Activated CD4-positive, alpha-beta T cell treated with anti-CD3 and anti-CD28 coated beads for 24 hours (primary cell): ENCODE measurements at places on chromosomes 16 and 17.

DNA sequence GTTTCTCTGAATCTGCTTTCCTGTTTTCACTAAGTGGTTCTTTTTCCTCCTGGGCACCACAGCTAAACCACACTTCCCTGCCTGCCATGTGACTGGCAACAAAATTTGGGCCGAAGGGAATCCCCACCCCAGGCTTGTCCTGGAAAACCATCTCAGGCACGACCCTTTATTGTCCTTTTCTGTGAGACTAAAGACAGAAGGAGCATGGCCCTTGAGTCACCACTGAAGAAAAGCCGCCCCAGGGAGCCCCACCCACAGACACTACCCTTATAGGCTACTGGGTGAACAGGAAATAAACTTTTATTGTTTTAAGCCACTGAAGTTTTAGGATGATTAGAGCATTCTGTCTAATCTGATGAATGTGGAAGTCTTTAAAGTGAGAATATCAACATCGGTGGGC lies 88.6 kb upstream of the BRD7 start:
- no peak for DNase-seq

DNA sequence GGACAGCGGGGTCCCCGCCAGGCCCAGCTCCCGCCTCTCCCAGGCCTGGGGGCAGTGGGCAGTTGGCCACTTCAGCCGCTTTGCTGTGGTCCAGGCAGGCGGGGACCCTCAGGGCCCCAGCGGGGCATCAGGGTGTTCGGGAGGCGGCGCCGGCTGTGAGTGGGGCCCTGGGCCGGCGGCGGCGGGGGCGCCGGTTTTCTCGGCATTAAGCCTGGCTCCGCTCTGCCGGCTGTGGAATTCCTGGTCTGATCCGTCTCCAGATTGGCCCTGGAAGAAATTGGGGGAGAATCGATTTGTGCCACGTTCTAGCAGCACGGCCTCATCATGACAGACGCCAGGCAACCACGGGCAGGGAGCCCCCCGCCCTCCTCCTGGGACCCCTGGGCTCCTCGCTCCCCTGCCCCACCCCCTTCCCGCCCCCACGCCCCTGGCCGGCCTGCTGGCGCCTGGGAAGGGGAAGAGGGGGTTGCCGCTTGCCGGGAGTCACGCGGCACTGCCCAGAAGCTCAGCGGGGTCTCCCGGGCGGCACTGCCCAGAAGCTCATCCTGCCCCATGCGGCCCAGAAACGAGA lies 28.6 kb upstream of the SSTR5 start:
- DNase-seq = no peak

GRCh38 chr16:11024333-11025053 lies 80.1 kb downstream of the CLEC16A start:
- no peak for DNase-seq

DNA sequence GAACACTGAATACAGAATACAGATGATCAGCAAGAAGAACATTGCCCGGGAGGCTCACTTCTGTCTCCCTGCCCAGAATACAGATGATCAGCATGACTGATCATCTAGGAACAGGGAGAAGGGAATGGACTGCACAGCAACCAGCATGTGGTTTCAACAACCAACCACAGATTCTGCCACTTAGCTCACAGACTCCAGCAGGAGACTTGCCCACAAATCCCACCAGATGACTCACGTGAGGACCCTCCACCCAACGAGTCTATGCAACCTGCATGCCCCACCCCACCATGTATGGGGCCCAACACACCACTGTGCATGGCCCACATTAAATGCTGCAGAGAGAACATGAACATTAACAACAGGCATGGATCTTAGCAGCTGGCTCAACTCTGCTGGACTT lies 36.1 kb upstream of the ALOX12 start:
- DNase-seq = no peak

DNA sequence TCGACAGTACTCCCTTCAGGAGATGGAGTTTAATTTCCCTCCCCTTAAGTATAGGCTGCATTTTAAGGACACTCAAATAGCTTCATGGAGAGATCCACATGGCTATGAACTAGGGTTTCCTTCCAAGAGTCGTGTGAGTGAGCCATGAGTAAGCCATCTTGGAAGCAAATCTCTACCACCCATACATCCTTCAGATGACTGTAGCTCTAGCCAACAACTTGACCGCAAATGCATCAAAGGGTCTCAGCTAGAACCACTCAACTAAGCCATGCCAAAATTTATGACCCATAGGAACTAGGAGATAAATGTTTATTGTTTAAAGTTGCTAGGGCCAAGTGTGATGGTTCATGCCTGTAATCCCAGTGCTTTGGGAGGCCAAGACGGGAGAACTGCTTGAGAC lies 43.4 kb downstream of the METTL16 start:
- no peak for DNase-seq

DNA sequence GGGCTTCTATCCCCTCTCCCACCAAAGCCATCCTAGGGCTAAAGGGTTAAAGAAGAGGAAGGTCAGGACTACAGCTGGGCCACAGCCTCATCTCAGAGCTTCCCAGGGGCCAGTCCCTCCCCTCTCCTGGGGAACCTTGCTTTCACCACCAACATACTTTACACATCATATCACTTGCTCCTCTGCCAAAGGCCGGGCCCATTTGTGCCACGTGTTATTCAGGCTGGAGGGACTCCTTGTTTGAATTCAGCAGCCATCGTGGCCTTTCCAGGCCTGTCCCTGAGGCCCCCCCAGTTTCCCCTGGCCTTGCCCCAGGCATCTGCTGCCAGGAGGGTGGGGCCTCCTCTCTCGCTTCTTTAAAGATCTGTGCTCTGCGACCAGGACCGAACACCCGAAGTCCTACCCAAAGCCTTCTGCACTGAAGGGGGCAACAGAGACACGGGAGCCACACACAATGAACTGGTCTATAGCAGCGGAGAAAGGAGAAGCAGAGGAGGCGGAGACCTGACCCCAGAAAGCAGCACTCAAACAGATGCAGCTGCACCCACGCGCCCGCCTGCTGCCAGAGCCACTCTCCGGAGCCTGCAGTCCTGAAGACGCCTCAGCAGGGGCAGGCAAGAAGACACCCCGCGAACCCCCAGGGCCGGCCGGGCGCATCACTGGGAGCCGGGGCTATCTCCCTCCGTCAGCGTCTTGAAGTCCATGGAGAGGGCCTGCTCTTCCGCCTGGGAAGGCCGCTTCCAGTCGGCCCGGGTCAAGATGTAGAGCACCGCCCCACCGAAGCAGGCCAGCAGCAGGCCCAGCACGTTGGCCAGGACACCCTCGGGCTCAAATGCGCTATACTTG lies 12.1 kb downstream of the CYB561 start:
- no peak for DNase-seq

GRCh38 chr17:36937001-36937958 lies at the start of gene LHX1:
LHX1 (plus strand) TSS chr17:36937475; CDS start chr17:36938198, 723 bp downstream.
- DNase-seq = no peak

GRCh38 chr16:12740986-12741610 lies 62.6 kb downstream of the CPPED1 start:
- DNase-seq = no peak

- no peak for DNase-seq
Observed at GRCh38 chr17:77178050-77178449, 37.3 kb downstream of the SEC14L1 start.

DNA sequence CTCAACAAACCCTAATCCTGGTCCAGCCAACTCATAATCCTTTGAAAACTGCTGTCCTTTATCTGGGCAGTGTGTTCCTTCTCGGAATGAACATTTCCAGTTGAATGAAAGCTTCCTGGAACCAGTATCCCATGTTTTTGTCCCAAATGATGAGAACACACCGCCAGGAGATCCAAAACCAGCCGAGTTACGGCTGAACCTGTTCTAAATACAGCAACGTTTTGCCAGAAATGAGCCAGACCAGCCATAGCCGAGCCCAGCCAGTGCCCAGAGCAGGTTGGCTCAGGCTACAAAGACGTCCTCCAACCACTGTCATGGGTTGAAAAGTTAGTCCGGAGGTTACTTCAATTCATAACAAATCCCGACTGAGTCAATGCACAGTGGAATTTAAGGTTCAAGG lies 67.6 kb upstream of the FOXF1 start:
- no peak for DNase-seq

- no peak for DNase-seq
Observed at GRCh38 chr16:85353839-85354685, 241.8 kb upstream of the CIBAR2 start.

- no peak for DNase-seq
Observed at GRCh38 chr17:43932923-43933322, 9.4 kb downstream of the PPY start.

GRCh38 chr16:55324285-55325079 lies 479 bp downstream of the IRX6 start:
- DNase-seq = no peak

GRCh38 chr16:66045626-66046025 lies 320.9 kb upstream of the CDH5 start:
- DNase-seq = no peak

- DNase-seq = peak; percentile 84
Observed at GRCh38 chr17:7336240-7337175, at the start of gene ACAP1. ACAP1 (plus strand) TSS chr17:7336529; CDS start chr17:7336735, 206 bp downstream.

GRCh38 chr17:75574404-75575036 lies 13.1 kb upstream of the MYO15B start:
- no peak for DNase-seq

- no peak for DNase-seq
Observed at GRCh38 chr17:27755706-27756466, 44.4 kb downstream of the NOS2 start.

DNA sequence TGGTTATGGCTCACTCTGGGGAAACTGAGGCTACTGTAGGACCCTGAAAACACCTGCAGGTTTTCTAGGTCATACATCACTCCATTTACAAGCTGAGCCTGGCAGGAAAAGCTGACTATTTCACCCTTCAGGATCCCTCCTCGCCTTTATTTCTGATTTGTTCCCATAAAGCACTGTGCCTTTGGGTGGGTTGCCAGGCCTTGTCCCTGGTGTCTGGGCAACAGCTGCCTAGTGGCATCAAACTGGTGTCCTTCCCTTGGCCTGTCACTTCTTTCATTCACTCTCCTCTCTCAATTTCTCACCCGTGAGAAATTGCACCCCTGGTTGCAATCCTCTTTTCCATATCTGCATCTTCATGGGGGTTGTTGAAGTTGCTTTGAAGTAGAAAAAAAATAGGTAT lies 1.6 kb downstream of the MYL4 start:
- DNase-seq = no peak
